ENCODE measurements at places on chromosomes 7 and 10. TPM values are rescaled to one million over a fixed set of nuclear protein-coding genes. Genes with fewer than 3 reads are reported as not detected.

The FAM25C gene
- not detected for total RNA-seq

- H3K4me3 ChIP-seq, result no peak overlapping the region
- no peaks in the 10 kb centered on the region for H3K27me3 ChIP-seq
- no peak for DNase-seq
Observed at GRCh38 chr7:12074889-12075288, 136.2 kb upstream of the TMEM106B start.

DNA sequence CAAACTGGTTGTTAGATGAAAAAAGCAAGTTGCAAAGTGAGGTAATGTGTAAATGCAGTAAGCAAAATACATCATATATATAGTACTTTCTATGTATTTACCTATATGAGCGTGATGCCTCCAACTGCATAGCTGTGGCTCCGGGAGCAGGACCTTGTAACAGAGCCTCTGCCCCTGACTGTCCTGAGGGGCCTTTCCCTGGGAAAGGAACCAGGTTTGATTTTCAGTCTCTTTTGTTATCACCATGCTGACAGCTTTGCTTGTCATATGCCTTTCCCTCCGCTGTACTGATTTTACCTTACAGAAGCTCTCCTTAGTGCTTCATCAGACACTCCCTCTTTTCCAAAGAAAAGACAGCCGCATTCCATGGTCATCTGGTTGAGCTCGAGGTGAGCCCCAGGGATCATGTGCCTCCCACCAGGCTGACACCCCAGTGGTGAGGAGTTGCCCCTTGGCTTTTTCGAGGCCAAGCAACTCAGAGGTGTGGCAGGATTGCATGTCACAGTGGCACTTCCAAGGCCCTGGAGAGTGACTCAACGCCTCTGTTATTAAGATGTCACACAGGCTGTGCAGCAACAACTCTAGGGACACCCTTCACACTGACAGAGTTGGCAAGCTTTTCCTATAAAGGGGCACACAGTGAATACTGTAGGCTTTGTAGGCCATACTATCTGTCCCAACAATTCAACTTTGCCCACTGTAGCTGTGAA is 78.9 kb downstream of the ALOX5 start:
- H3K27ac ChIP-seq, result no peak overlapping the region
- DNase-seq, result no peak
- H3K4me1 ChIP-seq, result no peaks in the 10 kb centered on the region
- no peaks in the 10 kb centered on the region for H3K36me3 ChIP-seq
- no peaks in the 10 kb centered on the region for H3K27me3 ChIP-seq

- no peak for DNase-seq
- H3K4me1 ChIP-seq, result no peaks in the 10 kb centered on the region
- no peak overlapping the region for H3K4me3 ChIP-seq
- H3K36me3 ChIP-seq, result no peaks in the 10 kb centered on the region
Observed at GRCh38 chr7:38312821-38313220, 39.4 kb upstream of the TARP start.

Data from osteoblast (primary cell).